ENCODE measurements at places on chromosomes 5 and 9.
A peak's percentile ranks its signal among the peaks of the same experiment; 100 is the strongest.

DNA sequence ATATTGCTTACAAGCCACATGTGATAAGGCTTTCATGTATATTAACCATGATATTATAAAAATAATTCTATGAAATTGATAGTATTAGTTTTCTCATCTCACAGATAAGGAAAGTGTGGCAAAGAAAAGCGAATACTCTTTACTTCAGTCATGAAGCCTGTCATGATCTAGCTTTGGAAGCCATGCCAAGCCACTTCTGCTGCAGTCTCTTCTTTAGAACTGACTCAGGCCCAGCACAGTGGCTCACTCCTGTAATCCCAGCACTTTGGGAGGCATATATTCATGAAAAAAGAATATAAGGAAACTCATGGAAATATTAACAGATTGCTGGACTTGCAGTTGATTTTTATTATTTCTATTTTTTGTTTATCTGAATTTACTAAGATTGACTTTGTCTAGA is 42.9 kb upstream of the PJA2 start:
- no peak for DNase-seq

DNA sequence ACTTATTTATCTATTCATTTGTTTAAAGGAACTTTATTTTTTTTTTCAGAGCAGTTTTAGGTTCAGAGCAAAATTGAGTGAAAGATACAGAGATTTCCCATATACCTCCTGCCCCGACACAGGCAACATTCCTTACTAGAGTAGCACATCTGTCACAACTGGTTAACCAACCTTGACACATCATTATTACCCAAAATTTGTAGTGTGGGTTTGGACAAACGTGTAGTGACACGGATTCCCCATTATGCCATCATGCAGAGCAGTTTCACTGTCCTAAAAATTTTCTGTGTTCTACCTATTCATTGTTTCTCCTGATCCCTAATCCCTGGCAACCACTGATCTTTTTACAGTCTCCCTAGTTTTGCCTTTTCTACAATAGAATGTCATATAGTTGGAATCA is 57.3 kb upstream of the LHFPL2 start:
- DNase-seq: no peak

- no peak for DNase-seq
Observed at GRCh38 chr9:23532282-23532681, 293.8 kb downstream of the ELAVL2 start.

DNA sequence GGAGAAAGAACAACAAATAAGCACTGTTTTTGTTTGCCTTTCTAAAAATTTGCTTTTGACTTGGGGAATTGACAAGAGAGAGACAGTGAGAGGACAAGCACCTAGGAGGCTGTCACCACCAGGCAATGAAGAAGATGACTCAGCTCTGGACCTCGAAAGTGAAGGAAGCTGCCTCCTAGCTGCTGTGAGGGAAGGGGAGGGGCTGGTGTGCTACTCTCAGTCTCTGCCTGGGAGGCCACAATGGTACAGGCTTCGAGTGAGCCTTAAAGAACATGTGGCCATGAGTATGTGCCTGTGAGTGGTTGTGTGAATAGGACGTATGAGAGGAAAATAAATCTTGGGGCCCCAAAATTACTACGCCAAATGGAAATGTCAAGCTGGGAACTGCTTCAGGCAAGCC is 7.1 kb upstream of the PLK2 start:
- DNase-seq: no peak

GRCh38 chr9:86041311-86041741 is 58.0 kb downstream of the GOLM1 start:
- no peak for DNase-seq

GRCh38 chr9:32587901-32588300 is 14.9 kb upstream of the NDUFB6 start:
- DNase-seq: no peak

DNA sequence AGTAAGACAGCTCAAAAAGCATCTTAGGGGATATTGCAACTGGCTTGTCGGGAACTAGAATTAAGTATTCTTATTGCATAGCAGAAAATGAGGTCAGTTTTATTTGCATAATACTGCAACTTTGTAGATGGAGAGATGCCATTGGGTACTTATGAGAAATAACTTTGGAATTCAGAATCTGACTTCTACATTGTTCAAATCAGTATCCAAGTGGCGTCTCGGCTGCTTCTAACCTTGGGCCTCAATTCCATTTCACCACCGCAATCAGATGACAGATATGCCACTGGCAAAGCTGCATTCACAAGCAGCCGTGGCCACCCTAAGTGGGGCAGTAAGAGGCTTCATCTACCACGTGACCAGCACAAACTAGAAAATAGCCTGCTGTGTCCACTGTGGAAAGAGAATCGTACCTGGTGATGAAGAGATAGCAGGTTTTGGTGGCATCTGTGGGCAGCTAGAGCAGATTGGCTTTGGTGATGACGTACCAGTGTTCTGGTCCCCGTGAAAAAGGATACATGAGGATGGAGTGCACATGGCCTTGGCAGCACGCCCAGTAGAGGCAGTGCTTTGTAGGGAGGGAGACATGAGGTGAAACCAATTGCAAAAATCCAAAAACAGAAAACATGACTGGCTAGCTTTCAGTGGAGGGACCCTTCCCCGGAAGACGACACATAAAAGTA is 116.6 kb downstream of the KLHL3 start:
- DNase-seq: peak; percentile 85

DNA sequence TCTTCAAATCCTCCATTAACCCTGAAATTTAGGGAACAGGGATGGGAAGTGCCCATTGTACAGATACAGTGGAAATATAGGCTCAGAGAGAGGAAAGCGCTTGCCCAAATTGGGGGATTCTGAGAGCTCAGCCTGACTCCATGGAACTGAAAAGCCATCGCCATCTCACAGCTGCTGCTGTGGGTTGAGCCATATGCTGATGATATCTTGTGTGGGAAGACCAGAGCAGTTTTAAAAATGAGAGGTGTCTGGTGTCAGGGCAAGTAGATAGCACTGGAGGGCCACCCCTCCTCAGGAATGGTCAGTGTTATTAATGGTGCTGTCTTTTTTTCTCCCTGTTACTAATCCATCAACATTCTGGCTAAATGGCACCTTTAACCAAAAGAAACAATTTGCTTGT is 50.9 kb upstream of the C5orf58 start:
- no peak for DNase-seq

- DNase-seq: no peak
Observed at GRCh38 chr9:94002316-94003140, 47.4 kb upstream of the BARX1 start.

- peak; percentile 68 for DNase-seq
Observed at GRCh38 chr9:95025213-95026147, 292.0 kb downstream of the FANCC start.

All from left ventricle myocardium inferior (tissue), 1 donor.